ENCODE measurements at places on chromosomes 5 and 9.

DNA sequence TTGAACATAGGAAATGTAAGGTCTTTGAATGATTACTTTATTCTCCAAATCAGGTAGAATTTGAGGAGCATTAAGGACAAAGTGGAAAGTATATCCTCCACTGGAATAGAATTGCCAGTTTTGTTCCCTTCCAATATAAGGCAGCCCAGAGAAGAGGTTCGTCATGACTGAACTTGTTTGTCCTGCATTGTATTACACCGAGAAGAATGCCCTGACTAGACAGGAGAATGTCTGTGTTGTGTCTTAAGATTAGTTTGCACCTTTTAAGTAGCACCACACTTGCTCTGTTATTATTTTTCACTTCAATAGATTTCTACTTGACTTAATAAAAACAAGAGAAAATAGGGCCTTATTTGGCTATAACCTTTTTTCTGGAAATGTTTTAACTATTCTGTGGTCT is 586.2 kb upstream of the PTGER4 start:
- no peak for DNase-seq

DNA sequence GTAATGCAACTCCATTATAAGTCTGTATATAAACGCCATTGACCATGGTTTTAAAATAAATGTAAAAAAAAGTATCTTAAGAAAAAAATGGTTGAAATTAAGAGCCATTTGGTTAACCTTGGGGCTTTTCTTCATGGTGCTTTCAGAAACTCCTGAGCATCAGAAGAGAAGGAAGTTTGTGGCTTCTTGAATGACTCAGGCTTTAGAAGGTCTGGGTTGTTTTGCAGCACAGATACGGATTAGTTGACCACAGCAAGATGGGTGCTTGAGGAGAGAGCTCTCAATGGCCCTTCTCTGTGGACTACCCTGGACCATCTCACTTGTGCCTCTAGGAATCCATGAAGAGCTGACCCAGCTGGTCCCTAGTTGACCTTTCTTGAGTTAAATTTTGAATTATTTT is 189.5 kb downstream of the TMEM38B start:
- DNase-seq: no peak

DNA sequence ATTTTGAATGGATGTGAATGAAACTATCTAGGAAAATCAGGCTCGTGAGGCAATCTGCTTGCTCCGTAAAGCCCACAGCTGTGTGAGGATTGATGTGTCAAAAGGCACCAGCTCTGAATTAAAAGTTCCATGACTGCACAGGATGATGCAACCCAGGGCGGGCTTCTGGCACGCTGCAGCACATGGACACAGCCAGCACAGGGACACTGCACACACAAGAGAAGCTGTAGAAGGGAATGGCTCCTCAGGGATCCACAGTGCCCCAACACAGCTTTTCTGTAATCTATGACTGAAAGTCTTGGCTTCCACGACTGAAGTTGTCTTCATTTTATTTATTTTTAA is 151.0 kb downstream of the GCNT1 start:
- DNase-seq: no peak

GRCh38 chr5:137669811-137670210 is 66.1 kb downstream of the KLHL3 start:
- no peak for DNase-seq

DNA sequence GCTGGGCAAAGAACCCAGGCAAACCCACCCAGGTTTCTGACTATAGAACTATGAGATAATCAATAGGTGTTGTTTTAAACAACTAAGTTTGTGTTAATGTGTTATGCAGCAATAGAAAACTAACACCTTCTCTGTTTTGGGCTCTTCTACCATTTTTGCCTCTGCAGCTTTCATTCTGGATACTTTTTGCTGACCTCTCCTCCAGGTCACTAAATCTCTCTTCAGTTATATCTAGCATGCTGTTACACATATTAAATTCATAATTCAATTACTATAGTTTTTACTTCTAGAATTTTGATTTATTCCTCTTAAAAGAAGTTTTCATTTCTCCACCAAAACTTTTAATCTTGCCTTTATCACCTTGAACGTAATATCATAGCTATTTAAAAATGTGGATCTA is 17.2 kb downstream of the MAPK9 start:
- DNase-seq: no peak

GRCh38 chr5:139134906-139135305 is 63.3 kb downstream of the SIL1 start:
- no peak for DNase-seq

DNA sequence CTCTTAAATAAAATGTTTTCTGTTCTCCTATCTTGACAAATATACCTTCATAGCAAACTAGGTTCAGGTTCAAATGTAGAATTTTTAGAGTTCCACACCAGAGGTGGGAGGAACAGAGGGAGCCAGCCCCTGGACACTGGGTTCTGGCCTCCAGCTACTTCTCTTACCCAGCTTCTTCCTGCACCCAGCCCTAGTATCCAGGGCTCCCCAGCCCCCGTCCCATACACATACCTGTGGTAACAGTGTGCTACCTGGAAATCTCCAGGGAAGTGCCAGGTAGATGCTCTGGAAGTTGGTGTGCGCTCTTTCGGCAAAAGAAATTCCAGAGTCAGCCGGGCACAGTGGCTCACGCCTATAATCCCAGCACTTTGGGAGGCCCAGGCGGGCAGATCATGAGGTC is 33.9 kb upstream of the IL6ST start:
- DNase-seq: no peak

DNA sequence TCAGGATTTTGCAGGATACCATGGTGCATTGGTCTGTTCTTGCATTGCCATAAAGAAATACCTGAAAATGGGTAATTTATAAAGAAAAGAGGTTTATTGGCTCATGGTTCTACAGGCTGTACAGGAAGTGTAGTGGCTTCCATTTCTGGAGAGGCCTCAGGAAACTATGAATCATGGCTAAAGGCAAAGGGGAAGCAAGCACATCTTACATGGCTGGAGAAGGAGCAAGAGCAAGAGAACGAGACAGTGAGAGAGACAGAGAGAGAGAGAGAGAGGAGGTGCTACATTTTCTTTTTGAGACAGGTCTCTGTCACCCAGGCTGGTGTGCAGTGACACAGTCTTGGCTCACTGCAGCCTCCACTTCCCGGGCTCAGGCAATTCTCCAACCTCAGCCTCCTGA is 43.9 kb downstream of the P4HA2 start:
- DNase-seq: no peak

DNA sequence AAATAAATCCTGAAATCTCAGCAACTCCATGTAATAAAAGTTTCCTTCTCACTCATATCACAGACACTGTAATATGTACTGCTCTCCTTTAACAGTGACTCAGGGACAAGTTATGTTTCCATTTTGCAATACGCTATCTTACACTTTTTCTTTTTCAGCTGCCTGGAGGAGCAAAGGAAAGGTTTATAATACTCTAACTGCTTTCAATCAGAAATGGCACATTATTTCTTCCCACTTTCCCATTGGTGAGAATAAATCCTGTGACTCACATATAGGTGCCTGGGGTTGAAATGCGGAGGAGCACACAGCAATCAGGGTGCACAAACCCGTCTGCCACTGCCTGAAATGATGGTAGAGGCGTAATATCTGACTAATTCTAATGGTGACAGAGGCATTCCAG is 186.6 kb downstream of the HINT1 start:
- DNase-seq: no peak

GRCh38 chr5:128466554-128466953 is 71.5 kb downstream of the FBN2 start:
- no peak for DNase-seq

DNA sequence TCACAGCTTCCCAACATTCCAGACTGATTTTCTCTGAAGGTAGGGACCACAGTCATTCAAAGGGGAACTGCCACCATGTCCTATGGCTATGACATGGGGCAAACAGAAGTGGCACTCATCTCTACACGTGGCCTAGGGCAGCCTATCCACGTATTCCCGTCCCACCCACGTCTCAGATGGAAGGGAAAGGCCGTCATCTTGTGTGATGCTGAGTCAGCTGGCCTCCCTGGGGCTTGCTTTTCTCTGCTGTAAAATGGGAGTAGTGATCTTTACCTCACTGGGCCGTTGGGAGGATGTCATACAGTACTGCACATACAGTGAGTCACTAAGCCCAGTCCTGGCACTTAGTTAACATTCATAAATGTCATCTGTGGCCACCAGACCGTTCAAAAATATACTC is 72.3 kb downstream of the RAPGEF1 start:
- peak; percentile 39 for DNase-seq

- no peak for DNase-seq
These were observed 33.0 kb downstream of the ITK start for GRCh38 chr5:157213527-157214243.

DNA sequence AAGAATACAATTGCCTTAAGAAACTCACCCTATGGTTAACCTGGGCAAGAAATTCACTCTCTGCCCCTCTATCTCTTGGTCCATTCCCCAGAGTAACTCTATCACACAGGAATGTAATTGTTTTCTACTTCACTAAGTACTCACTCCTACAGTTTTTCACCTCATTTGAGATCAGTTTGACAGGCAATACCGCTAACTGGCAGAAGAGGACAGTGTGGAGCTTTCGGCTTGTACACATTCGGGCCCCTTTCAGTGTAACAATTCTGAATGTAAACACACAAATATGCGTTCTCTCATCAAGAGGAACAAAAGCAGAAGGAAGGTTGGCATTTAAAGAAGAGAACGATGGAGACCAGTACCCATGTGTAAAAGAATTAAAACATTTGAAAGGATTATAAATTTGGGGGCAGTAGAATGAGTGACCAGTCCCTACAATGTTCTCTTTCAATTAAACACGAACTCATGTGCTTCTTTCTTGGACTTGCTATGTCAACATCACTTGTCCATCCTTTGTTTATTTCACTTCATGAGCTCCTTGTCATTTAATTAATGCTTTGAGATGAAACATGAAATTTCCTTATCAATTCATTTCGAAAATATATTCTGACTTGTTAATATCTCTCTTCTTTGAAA is 188.5 kb upstream of the GRAMD2B start:
- no peak for DNase-seq

DNA sequence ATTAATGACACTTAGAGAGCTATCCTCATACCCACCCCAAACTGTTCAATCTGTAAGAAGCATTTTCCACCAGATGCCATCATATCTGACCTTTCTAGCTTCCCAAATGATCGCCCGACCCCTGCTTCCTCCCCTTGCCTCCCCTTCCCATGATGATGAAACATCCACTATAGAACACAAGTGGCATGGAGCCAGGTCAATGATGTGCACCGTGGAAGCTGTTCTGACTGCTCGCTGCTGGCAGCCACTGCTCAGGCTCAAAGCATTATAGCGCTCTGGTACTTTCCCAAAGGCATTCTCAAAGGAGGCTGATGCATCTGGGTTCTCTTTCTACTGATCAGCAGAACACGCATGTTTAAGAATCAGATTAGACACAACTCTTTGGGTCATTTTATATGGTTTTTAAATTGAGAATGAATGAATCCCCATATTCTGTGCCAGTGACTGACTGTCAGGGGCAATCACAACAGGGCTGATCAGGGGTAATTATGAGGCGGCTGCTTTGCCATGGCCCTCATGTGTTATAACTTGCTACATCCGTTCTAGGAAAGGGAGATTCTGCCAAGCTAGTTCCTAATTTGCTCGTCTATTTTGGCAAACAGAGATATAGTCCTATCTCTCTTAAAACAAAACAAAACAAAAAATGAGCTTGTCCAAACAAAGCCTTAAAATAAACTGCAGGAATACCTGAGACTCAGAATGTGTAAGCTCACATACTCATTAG is 343.7 kb downstream of the ENC1 start:
- no peak for DNase-seq

GRCh38 chr5:139662617-139663016 is 14.5 kb downstream of the CXXC5 start:
- no peak for DNase-seq

DNA sequence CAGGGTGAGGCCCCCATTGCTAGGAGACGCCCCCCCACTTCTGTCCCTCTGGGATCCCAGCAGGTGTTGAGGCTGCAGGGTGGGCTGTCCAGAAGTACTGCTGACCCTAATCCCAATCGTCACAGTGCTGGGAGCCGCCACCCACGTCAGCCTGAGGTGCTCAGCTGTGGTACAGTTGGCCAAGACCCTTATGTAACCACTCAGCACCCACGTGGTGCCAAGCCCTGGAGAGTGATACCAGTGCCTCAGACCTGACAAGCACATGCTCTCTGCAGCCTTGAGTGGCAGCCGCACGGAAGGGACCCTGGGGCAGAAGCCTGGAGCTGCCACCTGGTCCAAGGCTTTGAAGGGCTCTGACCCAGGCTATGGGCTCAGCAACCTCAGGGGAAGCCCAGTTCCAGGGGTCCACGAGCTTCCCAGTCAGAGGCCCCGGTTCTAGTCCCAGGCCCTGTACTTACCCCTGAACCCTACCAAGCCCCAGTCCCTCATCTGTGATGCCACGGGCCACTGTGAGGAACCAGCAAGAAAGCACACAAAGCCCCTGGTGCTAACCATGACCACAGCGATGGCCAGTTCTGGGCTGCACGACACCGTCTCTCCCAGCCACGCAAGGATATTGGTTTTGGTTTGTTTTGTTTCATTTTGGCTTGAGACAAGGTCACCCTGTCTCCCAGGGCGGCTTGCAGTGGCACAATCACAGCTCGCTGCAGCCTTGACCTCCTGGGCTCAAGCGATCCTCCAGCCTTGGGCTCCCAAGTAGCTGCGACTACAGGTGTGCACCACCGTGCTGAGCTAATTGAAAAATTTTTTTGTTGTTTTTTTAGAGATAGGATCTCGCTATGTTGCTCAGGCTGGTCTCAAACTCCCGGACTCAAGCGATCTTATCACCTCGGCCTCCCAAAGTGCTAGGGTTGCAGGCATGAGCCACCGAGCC is 50.7 kb downstream of the DBH start:
- DNase-seq: no peak

DNA sequence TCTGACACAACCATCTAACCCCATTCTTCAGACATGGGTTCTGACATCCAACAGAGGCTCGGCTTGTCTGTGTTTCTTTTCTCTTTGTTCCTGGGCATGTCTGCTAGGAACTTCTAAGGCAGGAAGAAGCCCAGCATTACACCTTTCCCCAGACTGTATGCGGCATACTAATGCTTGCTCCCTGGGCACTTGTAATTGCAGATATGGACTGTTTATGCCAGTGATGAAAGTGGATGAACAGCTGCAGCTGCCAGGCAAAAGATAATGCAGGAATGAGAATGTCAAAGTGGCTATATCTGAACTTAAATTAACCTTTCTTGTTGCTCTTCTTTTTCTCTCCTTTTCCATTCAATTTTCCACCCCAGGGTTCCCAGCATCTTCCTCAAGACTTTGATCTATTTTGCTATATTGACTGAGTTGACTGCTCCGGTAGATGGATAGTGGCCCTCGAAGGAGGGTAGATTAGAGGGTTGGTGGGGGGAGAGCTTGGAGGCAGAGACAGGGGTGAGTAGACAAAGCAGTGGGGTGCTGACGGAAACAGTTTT is 344.4 kb downstream of the MAN2A1 start:
- DNase-seq: no peak

- no peak for DNase-seq
These were observed 176.7 kb upstream of the FGF10 start for GRCh38 chr5:44565902-44566301.

- DNase-seq: no peak
These were observed 460 bp upstream of the PBX3 start for GRCh38 chr9:125746774-125747052.

DNA sequence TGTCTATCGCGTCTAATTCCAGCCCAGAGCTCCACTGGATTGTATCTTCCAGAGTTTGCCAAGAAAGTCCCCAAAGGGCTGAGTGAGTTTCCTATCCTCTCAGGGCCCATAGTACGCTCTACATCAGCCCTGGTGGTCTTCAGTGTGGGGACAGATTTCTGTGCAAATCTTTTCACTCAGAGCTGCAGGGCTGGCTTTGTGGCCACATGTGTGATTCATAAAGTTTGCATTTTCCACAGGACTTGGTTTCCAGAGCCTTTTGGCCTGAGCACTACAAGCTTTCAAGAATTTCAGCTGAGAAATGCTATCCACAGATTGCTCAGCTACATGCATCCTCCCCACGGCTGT is 76.7 kb upstream of the CXCL14 start:
- no peak for DNase-seq
